Placental epithelial cell (primary cell): ENCODE measurements at places on chromosomes 7 and 10. TPM values are rescaled to one million over a fixed set of nuclear protein-coding genes. Genes with fewer than 3 reads are reported as not detected.

Gene CPEB3
- total RNA-seq, result 0.65 and 0.79 TPM in 2 replicates

Gene PLXNA4
- 0.33 and 0.39 TPM in 2 replicates for total RNA-seq

Gene ZNF282
- 24.8 and 26.7 TPM in 2 replicates for total RNA-seq

Gene CALHM1
- total RNA-seq, result not detected in 2 replicates

Gene ADAM22
- total RNA-seq, result under 0.01 and 0.11 TPM in 2 replicates

Gene SLC16A9
- under 0.01 TPM in 1 of 2 replicates, not detected in the other for total RNA-seq

Gene GATA3
- 42.3 and 78.1 TPM in 2 replicates for total RNA-seq

Gene ZNF37A
- 7.5 TPM in 2 replicates for total RNA-seq

Gene ZFAND4
- 7.5 and 9.2 TPM in 2 replicates for total RNA-seq

Gene KNDC1
- total RNA-seq, result 1.6 TPM in 1 of 2 replicates, not detected in the other

Gene OR6B1
- not detected in 2 replicates for total RNA-seq

Gene SPDYE5
- not detected in 2 replicates for total RNA-seq

Gene PTN
- 0.33 and 1.2 TPM in 2 replicates for total RNA-seq

Gene EPHA1
- total RNA-seq, result 40.8 and 62.4 TPM in 2 replicates

Gene DPYSL4
- total RNA-seq, result 1.2 TPM in 1 of 2 replicates, not detected in the other

Gene FBXL15
- total RNA-seq, result 8.7 and 14.5 TPM in 2 replicates

Gene DOCK1
- 71.5 and 124 TPM in 2 replicates for total RNA-seq

Gene OR6V1
- not detected in 2 replicates for total RNA-seq

Gene GOLGA7B
- under 0.01 and 0.11 TPM in 2 replicates for total RNA-seq

Gene IKZF1
- under 0.01 TPM in 1 of 2 replicates, not detected in the other for total RNA-seq

Gene PTPN12
- total RNA-seq, result 42.5 and 54.2 TPM in 2 replicates

Gene TMEM236
- total RNA-seq, result 0.39 and 0.43 TPM in 2 replicates

Gene CLCN1
- total RNA-seq, result not detected in 2 replicates

Gene FAM25G
- total RNA-seq, result 9.0 TPM in 1 of 2 replicates, not detected in the other

Gene WNT8B
- not detected in 2 replicates for total RNA-seq

Gene TUBB8
- total RNA-seq, result not detected in 2 replicates

Gene SLIT1
- not detected in 2 replicates for total RNA-seq
